ENCODE measurements at places on chromosomes 5 and 9. TPM values are rescaled to one million over a fixed set of nuclear protein-coding genes. Genes with fewer than 3 reads are reported as not detected.

The COL15A1 gene
- 229 TPM for total RNA-seq

The RGMB gene
- total RNA-seq = 132 TPM

The IFNA2 gene
- not detected for total RNA-seq

The PCDHGA1 gene
- total RNA-seq = 1.4 TPM

The PJA2 gene
- total RNA-seq = 155 TPM

The TUSC1 gene
- 9.4 TPM for total RNA-seq

The JAKMIP2 gene
- 0.13 TPM for total RNA-seq

The ACTBL2 gene
- total RNA-seq = 0.03 TPM

The FYB1 gene
- 0.03 TPM for total RNA-seq

The NMUR2 gene
- total RNA-seq = not detected

The CATSPER3 gene
- total RNA-seq = 0.10 TPM

The PRR16 gene
- total RNA-seq = 7.7 TPM

The ITGA1 gene
- total RNA-seq = 157 TPM

The SPEF2 gene
- total RNA-seq = 2.0 TPM
